ENCODE measurements at places on chromosomes 12 and 14. TPM values are rescaled to one million over a fixed set of nuclear protein-coding genes. Genes with fewer than 3 reads are reported as not detected.

DNA sequence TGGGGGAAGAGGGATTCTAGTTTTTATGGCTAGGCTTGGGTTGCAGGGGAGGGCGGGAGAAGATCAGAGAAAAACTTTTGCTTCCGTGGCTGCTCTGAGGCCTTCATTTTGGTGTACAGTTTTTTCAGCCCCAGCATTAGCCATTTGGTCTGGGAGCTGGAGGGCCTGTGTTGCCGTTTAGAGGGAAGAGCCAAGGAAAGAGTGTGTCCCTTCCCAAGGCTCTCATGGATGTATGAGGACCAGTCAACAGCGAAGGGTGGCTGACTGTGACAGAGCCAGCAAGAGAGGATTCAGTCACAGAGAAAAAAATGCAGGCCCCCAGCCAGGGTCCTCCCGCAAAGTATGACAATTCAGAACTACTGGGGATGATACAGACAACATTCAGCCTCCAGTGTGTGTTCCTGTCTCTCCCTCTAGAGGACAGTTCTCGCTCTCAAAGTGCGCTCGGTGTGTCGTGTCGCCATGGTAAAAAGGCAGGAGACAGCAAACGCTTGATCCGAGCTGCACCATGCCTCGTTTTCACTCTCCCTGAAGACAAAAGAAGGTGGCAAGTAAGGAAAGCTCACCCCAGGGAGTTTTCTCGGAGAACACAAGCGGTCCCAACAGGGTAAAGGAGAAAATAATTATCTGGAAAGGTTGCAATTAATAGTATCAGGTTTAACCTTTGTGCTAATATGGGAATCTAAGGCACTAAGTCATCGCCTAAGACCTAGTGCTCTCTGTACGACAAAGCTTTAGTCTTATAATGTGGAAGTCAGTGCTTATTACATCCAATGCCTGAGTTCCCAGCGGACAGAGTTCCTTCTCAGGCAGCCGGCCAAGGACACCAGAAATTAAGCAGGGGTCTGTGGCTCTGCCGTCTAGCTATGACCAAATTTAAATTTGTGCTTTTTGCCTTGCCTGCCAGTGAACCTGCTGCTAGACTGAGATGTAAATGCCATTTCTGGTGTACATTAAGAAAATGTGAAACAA lies 157.3 kb upstream of the PLXNC1 start:
- DNase-seq, result no peak

The DENND5B gene
- total RNA-seq, result 4.4 TPM

The MRPL42 gene
- 65.6 TPM for total RNA-seq

DNA sequence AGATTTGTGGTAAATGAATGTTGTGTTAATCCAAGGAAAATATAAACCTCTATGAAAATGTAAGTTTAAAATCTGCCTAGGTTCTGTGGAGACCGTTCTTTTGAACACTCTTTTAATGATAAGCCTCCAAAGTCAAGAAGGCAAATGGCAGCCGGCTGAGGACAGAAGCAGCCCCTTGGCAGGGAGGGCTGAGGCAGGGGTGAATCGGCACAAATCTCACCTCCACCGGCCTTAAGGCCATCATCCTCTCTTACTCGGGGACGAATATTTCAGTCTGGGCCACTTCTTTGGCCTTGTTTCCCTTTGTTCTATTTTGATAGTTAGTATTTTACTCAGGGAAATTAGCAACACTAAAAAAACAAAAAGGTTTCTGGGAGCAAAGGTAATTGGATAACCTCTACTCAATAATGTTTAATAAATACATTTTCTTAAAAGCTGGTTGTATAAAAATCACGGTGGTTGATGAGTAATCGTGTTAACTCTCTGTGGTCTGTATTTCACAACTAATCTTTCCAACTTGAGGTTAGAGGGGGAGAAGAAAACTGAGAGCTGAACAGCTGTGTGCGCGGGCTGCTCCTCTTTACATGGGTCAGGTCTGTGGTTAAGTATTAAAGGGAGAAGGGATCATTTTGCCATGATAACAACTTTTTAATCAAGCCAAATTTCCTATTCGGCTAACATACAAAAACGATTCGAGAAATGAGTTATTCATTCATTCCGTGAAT lies 18.6 kb downstream of the LGMN start:
- no peak for DNase-seq

GRCh38 chr12:11081987-11082386 lies 10.1 kb downstream of the TAS2R43 start:
- DNase-seq, result no peak

DNA sequence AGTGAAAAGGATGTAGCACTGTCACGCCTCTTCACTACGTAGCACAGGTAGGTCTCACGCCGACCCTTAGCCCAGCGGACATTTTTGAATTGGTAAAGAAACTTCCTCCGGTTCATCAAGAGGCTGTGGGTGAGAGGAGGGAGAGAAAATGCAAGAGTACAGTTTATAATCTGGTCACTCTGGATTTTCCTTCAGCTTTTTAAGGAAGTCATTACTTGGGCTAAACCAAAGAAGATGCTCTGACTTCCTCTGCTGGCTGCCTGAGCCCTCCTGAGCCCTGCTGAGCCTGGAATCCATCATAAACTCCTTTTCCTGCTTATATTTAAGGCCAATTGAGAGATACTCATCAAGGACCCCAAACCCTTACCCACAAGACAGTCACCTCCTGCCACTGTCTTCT lies 5.8 kb downstream of the AICDA start:
- no peak for DNase-seq

The GLT1D1 gene
- 1.0 TPM for total RNA-seq

DNA sequence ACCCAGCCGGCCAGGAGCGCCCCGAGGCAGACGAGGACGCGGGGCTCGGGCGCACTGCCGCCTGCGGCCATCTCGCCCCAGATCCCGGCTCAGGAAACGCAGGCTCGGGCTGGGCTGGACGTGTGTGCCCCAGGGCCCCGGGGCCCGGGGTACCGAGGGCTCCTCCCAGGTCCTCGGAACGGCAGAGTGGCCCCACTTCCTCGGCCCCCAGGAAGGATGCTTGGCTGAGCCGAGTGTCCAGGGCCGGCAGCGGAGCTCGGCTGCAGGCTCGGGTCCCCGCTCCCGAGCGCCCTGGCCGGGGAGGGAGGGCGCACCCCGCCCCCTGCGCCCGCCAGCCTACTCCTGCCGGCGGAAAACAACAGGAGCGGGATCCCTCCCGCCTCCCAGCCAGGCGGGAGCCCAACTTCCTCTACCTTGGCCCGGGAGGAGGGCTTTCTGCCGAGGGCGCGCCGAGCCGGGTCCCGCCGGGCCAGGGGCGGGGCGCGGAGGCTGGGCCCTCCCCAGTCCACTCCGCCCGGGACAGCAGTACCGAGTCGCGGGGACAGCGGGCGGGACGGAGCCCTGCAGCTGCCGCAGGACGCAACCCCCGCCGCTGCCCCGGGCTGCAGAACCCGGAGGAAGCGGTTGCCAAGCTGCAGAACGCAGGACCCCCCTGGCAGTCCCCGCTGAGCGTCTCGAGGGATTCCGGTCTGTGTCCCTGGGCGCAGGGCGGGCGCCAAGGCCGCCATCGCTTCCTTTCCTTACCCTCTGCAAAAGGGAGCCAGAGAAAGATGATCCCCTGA lies at the start of gene VSIG10:
VSIG10 (minus strand) TSS at position 411 of the 782 bp plus-strand sequence; CDS start at position 71, 340 bp downstream.
- DNase-seq, result peak; percentile 79

The HSPB8 gene
- total RNA-seq, result 64.1 TPM

DNA sequence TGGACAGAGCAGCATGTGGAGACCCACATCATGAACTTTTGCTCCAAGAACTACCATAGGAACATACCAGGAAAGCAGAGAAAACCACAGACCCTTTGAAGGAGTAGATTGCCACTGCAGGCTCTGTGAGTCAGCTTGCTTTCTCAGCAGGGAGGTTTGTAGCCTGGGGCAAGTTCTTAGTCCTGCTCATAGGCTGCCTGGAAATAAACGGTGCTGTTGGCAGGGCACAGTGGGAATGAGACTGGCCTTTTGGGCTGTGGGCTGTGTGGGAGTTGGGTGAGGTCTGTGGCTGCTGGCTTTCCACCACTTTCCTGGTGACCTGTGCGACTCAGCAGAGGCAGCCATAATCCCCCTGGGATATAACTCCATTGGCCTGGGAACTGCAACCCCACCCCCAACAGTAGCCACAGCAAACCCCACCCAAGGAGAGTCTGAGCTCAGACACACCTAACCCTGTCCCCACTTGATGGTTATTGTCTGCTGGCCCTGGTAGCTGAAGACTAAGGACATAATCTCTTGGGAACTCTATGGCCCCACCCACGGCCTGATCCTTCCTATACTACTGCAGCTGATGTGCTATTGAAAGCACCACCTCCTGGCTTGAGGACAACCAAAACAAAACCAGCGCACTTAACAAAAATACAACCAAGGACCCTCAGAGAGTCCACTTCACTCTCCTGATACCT lies 192.1 kb upstream of the GARIN6 start:
- DNase-seq, result no peak

DNA sequence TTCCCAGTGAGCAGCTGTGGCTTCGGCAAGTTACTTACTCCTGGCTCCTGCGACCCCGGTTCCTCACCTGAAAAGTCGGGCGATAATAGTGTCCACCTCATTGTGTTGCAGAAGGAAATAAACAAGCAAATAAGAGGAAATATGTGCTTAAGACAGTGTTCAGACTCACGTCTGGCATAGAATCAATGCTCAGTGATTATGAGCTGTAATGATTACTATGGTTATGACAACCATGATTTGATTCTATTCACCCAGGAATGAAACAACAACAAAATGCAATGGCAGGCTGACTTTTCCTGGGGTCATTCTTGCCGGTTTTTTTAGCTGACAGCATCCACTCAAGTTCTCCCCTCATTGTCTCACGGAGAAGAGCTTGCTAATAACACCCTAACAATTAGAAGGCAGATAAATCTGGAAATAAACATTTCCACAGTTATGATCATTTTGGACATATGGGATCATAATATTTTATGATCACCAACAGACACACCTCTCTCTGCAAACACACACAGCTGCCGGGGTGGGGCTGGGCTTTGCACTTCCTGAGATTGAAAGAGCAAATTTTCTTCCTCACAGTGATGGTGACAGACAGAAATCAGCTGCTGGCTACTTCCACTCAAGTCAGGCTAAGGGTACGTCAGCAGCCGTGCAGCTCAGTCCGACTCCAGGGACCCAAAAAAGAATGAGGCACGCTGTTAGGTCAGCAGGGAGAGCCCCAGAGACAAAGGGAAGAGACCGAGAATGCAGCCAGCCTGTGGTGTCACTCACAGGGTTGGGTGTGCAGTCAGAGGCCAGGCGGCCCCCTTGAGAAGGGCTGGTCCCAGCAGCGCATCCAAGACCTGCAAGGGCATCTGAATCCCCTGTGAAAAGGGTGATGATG lies 158.0 kb downstream of the RIMBP2 start:
- no peak for DNase-seq

The PFKM gene
- 52.3 TPM for total RNA-seq

The PLCZ1 gene
- total RNA-seq, result not detected

The CHFR gene
- total RNA-seq, result 62.6 TPM

The RHEBL1 gene
- 0.71 TPM for total RNA-seq

The MVK gene
- total RNA-seq, result 46.1 TPM

The KCNC2 gene
- not detected for total RNA-seq

DNA sequence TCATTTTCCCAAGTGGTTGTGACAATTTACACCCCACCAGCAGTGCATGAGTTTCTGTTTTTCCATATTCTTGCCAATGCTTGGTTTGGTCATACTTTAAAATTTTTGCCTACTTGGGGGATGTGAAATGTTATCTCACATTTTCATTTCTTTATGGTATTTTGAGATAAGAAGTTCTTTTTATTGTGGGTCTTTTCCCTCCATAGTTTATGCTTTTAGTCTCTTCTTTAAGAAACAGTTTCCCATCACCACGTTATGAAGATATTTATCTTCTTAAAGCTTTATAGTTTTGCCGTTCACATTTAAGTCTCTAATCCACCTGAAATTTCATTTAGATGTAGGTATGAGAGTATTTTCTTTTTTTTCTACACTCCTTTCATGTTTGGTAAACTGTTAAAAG lies 95.7 kb downstream of the PPM1A start:
- DNase-seq, result no peak

The CLEC7A gene
- total RNA-seq, result 25.4 TPM

DNA sequence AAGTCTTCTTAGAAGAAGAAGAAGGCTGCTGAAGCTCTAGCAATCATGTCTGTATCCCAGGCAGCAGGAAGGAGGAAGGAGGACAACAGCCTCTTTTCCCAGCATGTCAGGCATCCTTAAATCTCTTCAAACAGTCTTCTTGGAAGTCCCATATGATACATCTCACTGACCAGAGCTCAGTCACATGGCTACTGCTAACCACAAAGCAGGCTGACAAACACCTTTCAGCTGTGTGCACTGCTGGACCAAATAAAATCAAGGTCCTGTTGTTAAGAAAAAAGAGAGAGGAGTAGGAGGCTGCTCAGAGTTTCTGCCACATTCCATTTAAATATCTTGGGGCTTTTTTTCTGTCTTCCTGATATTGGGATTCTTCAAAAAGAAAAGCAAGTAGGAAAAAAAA lies 203.4 kb upstream of the PELI2 start:
- DNase-seq, result no peak

The NINJ2 gene
- 18.0 TPM for total RNA-seq

The ZFHX2 gene
- 3.1 TPM for total RNA-seq

- no peak for DNase-seq
Measured at GRCh38 chr12:77609016-77609415, 221.7 kb upstream of the NAV3 start.

DNA sequence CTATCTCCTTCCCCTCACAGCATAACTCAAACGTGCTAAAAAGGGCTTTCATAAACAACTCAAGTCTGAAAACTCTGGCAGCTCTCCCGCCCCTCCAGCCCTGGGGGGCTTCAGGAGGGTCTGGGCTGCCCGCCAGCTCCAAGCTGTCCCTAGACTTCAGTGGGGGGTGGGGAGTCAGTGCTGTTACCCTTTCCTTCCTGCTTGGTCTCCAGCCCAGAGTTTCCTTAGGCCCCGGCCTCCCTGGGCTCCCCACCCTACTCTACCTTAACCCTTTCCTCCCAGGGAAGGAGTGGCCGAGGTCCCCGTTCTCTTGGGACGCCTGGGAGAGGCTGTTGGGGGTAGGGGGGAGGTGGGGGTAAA lies 530 bp upstream of the NYNRIN start:
- peak; percentile 86 for DNase-seq

DNA sequence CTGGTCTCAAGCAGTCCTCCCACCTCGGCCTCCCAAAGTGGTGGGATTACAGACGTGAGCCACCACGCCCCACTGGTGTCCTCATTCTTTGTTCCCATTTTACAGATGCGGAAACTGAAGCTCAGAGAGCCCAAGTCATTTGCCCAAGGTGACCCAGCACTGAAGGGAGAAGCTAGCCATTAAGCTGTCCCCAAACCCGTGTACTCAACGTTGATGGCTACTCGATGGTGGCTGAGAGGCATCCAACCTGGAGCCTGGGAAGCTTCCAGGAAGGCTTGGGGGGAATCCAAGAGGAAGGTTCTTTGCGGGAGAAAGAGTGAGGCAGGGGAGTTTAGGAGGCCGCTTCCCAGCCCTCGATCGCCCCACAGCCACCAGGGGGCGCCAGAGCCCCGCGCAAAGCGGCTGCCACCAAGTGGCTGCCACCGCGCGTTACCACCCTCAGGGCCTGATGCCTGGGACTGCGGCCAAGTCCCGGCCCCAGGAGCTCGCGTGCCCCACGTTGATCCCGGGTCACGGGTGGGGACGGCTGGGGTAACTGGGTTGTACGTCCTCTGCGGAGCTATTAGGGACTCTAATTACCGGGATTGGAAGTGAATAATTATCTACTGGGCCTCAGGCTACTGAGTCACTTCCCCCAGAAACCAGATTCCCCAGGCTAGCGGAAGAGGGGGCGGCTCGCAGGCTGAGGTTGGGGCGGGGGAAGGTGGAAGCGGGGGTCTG lies 8.8 kb upstream of the SH2B3 start:
- DNase-seq, result peak; percentile 75
